Transverse colon (tissue), 4 donors: ENCODE measurements at places on chromosomes 6 and 20. TPM values are rescaled to one million over a fixed set of nuclear protein-coding genes. Genes with fewer than 3 reads are reported as not detected.
A peak's percentile ranks its signal among the peaks of the same experiment; 100 is the strongest.

DNA sequence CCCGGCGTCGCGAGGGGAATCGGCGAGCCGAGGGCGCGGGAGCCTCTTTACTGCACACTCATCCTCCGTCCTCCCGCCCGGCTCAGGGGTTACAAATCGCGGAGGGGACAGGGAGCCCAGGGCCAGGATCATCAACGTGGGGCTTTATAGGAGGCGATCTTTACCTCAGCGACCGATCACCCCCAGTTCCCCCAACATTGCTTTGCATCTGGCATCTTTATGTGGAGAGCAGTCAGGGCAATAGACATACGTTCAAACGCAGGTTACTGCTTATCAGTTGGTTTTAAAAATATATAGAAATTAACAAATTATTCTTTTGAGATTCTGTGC, 634 bp downstream of the HSF2 start:
- no peak for DNase-seq

GRCh38 chr20:63295846-63296245, 2.9 kb downstream of the COL20A1 start:
- DNase-seq, result no peak

- no peak for DNase-seq
These were observed 455.8 kb upstream of the MAP3K7 start for GRCh38 chr6:91042656-91043055.

DNA sequence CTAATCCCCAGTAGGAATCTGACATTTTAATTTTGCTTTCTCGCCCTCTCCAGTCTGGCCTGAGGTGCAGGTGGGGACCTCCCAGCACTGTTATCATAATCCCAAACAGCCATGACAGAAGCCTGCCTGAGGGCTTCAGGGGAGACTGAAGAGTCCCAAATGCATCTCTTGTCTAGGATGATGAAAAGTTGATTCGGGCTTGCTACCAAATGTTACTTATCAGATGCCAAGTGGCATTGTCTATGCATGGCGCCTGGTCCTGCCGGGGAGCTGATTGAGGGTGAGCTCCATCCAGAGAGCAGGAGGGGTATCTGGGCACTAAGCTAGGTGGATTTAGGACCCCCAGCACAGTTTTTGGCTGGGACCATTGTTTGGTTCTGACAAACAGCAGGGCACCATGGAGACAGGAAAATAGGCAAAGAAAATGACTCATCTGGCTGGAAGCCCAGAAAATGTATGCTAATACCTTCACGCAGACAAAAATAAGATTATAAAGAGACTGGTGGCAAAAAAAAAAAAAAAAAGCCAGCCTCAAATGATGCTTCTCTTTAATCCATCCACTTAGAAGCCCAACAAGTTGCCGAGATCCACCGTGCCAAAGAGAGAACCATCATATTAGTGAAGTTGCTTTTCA, 513.7 kb upstream of the SULF2 start:
- peak; percentile 17 for DNase-seq

- DNase-seq, result no peak
These were observed 54.3 kb downstream of the MKKS start for GRCh38 chr20:10379761-10380160.

GRCh38 chr6:53301801-53302537, 46.8 kb downstream of the ELOVL5 start:
- no peak for DNase-seq

DNA sequence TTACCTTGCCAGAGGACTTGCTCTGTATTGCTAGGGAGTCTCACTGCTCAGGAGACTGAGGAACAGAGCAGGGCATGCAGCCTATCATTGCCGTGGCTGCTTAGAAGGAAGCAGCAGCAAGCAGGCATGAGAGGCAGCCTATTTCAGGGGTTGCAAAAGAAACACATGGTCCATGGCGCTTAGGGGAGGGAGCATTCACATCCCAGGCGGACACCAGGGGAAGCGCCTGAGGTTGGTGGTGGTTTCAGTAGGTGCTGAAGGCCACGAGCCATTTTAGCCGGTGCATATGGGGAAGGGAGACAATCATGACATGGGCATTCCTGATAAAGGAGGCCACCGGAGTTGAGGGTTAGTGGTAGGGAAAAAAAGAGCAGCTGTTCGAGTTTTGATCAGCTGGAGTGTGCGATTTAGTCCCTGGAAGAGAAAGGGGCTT, 20.9 kb downstream of the FARS2 start:
- no peak for DNase-seq

GRCh38 chr6:91654357-91654756, 1067.5 kb upstream of the MAP3K7 start:
- DNase-seq, result no peak

GRCh38 chr20:6298049-6298448, 175.2 kb upstream of the FERMT1 start:
- DNase-seq, result no peak

DNA sequence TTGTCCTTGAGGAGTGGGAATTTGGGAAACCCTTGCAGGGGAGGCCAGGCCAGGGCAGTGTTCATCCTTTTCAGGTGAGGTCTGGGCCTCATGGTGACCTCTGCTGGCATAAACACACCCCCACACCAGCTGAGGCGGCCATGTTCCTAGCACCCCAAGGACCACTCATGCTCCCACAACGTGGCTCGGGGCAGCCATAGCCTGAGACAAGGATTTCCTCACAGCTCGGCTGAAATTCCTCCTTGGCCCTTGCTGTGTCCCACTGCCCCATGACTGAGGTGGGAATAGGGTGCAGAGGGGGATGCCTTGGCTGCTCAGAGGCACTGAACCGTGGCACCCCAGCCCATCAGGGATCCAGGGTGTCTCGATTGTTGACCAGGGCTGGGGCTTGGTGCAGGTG, 27.3 kb upstream of the SPDEF start:
- DNase-seq, result no peak

DNA sequence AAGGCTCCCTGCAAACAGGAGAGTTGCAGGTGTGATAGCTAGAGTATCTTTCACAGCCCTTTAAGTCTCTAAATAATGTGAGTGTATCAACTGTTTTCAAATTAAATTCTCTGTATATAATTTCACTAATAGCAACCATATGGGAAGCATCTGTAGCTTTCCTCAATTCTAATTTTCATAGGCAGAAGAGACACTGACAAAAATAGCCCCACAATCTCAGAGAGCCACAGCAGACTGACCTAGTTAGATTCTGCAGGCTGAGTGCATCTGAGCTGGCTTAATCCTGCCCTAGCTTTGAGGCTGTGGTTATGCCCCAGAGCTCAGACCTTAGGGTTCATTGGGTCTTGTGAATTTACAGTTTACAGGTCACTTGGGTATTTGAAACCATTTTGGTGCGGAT, 63.9 kb downstream of the MAP7 start:
- no peak for DNase-seq

DNA sequence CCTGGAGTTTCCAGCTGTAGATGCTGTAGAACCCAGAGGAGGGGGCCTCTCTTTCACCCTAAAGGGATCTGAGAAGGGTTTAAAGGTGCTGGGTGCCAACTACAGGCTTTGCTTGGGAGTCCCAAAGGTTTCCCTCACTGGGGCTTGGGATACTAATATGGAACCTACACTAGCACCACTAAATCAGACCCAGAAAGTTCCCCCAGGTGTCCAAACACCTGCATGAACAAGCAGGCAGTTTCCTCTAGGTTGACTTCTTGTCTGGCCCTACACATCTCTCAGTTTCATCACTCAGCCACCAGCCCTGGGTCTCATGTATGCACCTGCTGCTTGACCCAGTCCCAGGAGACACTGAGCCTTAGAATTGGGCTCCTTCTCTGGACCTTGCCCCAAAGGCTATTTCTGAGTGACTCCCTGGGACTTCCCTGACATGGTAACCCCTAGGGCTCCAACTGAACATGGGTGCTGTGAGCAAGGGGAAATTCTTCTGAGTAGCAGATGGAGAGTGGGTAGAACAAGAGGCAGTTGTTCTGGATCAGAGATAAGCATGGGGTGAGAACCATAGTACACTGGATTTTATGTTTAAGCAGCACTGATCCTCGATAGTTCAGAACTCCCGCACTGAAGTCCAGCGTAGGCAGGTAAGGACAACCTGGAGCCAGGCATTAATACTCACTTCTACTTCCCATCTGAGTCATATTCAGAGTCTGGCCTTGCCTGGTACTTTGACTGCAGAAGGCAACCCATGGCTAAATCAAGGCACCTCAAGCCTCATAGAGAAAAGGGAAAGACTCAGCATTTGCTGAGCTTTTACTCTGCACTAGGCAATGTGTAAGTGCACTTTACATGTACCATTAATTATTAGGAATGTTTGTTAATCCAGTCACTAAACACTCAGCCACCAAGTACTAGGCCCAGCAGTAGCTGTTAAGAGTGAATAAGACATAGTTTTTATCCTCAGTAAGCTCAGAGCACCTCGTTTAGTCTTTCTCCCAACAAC, 16.8 kb downstream of the BCL2L1 start:
- DNase-seq, result peak; percentile 54

DNA sequence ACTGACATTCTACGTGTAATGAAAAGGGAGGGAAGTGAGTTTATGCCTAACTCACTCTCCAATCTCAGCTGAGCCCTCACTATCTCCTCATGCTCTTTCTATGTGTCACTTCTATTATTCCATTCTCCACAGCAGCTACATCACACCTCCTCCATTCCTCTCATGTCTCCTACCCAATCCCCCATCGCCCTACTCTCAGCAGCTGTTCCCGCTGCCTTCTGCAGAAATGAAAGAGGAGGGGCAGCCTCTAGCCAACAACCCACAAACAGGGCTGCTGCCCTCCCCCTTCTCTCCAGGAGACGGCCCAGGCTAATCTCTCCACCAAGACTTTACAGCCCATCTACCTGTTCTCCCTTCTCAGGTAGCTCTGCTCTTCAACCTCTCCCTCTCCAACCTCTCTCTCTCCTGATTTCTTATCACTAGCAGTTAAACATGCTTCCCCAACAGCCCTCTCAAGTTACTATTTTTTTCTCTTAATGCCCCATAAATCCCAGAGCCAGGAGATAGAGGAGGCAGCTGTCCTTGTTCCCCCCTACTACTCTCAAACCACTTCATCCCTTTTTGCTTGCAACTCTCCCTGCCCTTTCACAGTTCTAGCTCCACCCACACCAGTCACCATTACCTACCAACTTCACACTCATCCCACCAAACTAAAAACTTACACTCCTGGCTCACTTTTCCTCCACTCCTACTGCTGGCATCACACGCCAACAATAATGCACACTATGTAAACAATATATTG, 136.5 kb downstream of the BTBD9 start:
- no peak for DNase-seq

- peak; percentile 22 for DNase-seq
These were observed 120.7 kb upstream of the ZFP64 start for GRCh38 chr20:52312132-52312729.

- peak; percentile 69 for DNase-seq
These were observed 38.5 kb downstream of the TPD52L1 start for GRCh38 chr6:125191916-125192609.

DNA sequence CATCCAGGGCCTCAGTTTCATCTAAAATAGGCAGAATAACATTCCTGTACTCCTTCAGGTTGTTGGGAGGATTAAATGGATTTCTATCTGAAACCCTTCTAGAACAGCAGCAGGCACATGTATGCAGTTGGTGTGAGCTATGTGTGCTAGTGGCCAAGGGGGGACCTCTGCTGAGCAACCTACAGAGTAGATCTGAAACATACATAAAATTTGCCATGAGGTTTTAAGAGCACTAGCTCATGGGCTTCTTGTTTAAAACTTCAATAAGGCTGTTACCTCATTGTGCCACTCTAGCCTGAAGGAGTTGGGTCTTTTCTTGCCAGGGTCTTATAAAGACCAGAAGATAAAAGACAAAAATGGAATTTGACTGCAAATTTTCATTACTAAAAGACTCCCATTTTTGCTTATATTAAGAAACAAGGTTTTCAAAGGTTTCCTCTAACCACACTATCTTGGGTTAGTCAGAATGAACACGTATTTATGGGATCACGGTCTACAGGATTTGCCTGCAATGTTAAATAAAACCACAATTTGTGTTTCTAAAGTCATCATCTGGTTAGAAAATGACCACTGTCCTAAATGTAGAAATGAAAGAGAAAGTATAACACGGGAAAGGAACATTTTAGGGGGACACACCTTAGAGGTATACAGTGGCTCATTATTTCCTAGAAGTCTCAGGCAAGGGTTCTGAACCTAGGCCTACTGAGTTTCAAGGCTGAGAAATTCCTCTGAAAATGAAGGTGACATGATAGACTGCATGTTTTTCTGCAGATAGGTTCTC, 144.9 kb upstream of the OLIG3 start:
- DNase-seq, result no peak

DNA sequence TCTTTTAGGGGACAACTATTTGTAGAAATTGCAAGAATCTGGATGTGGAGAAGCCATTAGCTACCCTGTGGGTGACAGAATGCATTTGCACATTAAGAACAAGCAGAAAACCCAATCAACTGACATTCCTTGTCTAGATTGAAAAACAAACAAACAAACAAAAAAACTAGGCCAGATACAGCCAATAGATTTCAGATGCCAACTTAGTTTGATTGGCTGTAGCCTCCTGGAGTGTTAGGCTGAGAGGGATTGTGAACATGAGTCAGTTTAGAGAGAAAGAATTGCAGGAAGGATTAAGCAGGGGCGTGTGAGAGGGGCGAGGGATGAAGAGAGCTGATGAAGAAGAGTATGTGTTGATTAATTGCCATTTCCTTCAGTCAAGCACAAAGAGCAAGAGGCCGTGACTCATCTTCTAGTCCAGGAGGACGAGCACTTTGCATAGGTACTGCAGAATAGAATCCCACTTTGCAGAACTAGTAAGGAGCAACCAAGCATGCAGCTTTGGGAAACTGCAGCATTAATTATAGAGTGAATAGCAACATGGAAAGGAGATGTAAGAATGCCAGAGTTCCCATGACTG, 188.0 kb upstream of the RAB32 start:
- DNase-seq, result no peak

DNA sequence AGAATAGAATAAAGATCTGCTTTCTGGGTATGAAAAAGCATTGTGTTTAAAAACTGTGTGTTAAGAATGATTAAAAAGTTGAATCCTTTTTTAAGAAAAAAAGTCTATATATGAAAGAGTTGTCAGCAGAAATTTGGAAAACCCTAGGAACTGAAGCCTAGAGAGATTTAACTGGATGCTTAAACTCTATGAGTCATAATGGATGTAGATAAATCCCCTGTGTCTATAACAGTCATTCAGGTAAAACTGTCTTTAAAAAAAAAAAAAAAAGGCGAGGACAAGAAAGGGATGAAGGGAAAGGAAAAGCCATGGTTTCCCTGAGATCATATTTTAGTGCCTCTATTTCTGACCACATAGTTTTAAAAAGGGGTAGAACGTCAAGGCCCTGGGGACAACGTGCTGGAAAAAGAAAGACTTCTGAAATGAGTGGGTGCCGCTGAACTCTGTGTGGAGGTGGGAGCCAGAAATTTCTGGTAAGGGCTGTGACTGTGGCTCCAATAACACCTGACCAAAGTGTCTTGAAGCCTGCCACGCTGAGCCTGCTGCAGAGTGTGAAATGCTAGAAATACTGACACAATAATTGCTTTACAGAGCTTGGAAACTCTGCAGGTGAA, 302.6 kb upstream of the ARID1B start:
- no peak for DNase-seq

- peak; percentile 27 for DNase-seq
These were observed 21.3 kb downstream of the PRKN start for GRCh38 chr6:162706232-162706631.

AP5S1 gene
- total RNA-seq, result 38.5 TPM

ZSCAN16 gene
- 7.5 TPM for total RNA-seq

EPPIN gene
- not detected for total RNA-seq

GTSF1L gene
- total RNA-seq, result not detected

IPCEF1 gene
- total RNA-seq, result 0.37 TPM
